ENCODE measurements at places on chromosomes 12 and 14. TPM values are rescaled to one million over a fixed set of nuclear protein-coding genes. Genes with fewer than 3 reads are reported as not detected.

The GPR132 gene
- 64.4 TPM for total RNA-seq

The AKAP5 gene
- 0.49 TPM for total RNA-seq

- no peaks in the 10 kb centered on the region for H3K4me1 ChIP-seq
- H3K27ac ChIP-seq: no peak overlapping the region
- H3K27me3 ChIP-seq: no peaks in the 10 kb centered on the region
- DNase-seq: no peak
- H3K36me3 ChIP-seq: no peaks in the 10 kb centered on the region
- H3K4me3 ChIP-seq: no peak overlapping the region
Observed at GRCh38 chr14:51448831-51449670, 202.7 kb upstream of the FRMD6 start.

DNA sequence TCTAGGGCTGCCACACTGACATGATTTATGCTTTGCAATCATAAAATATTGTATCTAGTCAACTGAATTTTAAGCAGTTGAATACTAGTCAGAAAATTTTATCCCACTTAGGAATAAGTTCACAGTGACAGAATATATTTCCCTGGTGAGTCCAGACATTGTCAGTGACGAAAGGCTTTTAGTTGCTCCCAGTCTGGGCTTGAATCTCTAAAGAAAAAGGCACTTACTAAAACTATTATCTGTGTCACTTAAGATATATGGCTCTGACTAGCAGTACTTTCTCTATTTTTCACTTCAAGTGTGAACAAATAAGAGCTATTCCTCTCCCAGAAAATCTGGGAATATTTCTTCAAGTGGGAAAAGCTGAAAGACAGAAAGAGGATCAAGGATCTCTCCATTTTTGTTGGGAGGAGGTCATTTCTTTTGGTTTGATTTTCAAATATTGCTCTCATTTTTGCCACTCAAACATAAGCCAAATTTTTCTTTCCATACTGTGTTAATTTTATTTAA is 1262.3 kb upstream of the USP15 start:
- H3K4me3 ChIP-seq: no peak overlapping the region
- no peaks in the 10 kb centered on the region for H3K27me3 ChIP-seq
- DNase-seq: no peak

DNA sequence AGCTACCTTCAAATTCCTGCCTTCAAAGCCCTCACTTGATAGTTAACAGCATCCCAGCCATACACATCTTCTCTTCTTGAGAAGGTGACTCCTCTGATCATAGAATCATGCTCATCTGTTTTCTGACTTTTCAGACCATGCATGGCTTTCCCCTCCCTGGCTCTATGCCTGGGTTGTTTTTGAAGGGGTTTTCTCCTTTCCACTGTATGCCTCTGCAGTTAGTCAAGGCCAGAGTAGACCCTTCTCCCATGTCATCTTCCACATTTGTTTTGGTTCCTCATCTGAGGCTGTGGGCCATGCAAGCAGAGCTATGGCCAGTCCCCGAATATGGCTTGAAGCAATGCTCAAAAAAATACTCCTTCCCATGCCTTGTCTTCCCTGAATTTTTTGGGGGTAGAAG is 14.3 kb upstream of the MCRS1 start:
- peaks cover 9% of the 10 kb centered on the region for H3K4me1 ChIP-seq
- no peak overlapping the region for H3K27ac ChIP-seq
- H3K4me3 ChIP-seq: no peak overlapping the region

GRCh38 chr12:25152055-25152454 is 42.9 kb downstream of the DNAI7 start:
- H3K27me3 ChIP-seq: no peaks in the 10 kb centered on the region
- no peaks in the 10 kb centered on the region for H3K36me3 ChIP-seq
- DNase-seq: no peak
- no peak overlapping the region for H3K4me3 ChIP-seq

DNA sequence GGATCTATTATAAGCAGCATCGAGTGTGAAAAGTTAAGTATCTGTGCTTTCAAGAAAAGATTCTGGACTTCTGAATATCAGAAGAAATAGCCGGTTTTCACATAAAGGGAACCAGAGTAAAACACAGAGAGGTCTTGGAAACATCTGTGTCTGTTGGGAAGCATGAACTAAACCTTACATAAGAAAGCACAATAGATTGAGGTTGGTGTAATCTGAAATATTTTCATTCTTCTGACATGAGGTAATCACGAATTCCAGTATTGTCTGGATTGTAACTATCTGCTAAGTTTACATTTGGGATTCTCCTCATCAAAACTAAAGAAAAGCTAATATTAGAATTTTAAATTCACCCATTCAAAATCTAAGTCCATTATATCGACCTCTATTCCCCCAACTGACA is 161.3 kb downstream of the CPNE8 start:
- no peak overlapping the region for H3K27ac ChIP-seq
- DNase-seq: no peak
- H3K36me3 ChIP-seq: no peaks in the 10 kb centered on the region
- H3K4me1 ChIP-seq: no peaks in the 10 kb centered on the region

GRCh38 chr12:95789126-95790032 is 1.2 kb downstream of the NTN4 start:
- peaks cover 64% of the 10 kb centered on the region for H3K27me3 ChIP-seq
- no peak overlapping the region for H3K27ac ChIP-seq
- peaks cover 21% of the 10 kb centered on the region for H3K4me1 ChIP-seq
- peak overlapping the region; percentile 52 for H3K4me3 ChIP-seq

GRCh38 chr12:122937622-122938091 is 28.6 kb downstream of the ABCB9 start:
- H3K27ac ChIP-seq: no peak overlapping the region
- H3K4me3 ChIP-seq: no peak overlapping the region
- no peaks in the 10 kb centered on the region for H3K36me3 ChIP-seq
- H3K4me1 ChIP-seq: peaks cover 1% of the 10 kb centered on the region

DNA sequence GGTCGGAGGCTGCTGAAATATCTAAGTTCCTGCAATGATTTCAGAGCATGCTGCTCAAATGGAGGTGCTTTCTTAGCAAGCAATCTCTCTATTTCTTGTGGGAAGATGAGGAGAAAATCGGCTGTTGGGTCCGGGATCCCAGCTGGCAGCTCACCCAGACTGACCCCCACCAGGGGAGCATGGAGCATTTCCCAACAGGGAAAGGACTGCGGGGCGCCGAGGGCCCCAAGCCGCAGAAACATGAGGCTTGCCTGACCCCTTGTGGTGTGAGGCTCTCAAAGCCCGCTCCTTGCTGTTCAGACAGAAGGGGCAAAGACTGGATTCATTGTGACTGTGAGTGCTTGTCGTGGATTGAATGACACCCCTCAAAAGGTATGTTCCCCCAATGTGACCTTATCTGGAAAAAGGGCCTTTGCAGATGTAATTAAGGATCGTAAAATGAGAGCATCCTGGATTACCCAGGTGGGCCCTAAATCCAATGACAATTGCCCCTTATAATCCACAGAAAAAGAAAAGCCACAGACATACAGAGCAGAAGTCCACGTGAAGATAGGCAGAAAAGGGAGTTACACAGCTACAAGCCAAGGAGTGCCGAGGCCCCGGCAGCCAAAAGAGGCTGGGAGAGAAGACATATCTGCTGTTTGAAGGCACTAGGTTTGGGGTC is 116.3 kb upstream of the VASH1 start:
- no peaks in the 10 kb centered on the region for H3K4me1 ChIP-seq
- H3K36me3 ChIP-seq: no peaks in the 10 kb centered on the region
- H3K4me3 ChIP-seq: no peak overlapping the region
- peaks cover 9% of the 10 kb centered on the region for H3K27me3 ChIP-seq

Measured in CD4-positive, alpha-beta T cell (primary cell).